ENCODE measurements at places on chromosomes 5 and 9.

DNA sequence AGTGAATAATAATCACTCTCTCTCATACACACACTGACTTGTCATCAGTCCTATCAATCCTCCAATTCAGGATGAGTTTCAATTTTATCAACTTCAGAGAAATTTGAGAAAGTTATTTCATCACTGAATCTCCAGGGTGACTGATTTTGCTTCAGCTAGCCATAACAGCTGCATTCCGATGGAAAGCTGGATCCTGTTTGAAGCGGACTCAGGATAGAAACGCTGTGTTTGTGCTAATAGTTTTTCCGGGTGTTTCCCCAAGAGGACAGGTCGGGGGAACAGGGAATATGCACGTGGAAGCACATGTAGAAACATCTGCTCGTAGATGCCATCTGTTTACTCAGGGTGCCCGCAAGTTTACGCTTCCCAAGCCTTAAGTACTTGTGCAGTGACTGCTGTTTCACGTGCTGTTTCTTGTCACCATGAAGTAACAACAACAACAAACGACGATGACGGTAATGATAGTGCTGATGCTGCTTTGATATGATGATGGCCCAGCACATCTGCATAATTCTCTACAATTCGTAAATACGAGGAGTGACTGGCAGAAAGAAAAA lies 263.7 kb upstream of the DAPK1 start:
- DNase-seq, result no peak

GRCh38 chr9:129835860-129836223 lies 584 bp downstream of the USP20 start:
- no peak for DNase-seq

- DNase-seq, result no peak
Measured at GRCh38 chr5:38157024-38157423, 101.3 kb upstream of the EGFLAM start.

DNA sequence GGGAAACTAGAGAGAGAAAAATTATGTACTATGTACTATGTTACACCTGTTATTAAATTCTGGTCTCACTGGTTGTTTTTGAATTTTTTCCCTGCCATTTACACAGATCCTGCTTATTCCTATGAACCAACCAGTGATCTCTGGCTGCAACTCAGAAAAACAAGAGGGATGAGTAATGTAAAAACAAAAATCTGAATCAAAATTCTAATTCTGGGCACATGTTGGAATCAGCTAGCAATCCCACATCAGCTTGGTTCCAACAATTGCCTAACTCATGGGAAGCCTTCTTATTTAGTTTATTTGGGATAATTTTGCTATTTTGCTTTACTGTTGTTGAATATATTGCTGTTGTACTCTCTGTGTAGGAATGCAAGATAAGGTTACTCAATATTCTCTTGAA lies 78.3 kb downstream of the PLK2 start:
- DNase-seq, result no peak

Data from activated CD4-positive, alpha-beta T cell treated with anti-CD3 and anti-CD28 coated beads, Interleukin-2, amount 50 U/mL, for 24 hours (primary cell).